ENCODE measurements at places on chromosomes 11 and 22.

- no peak for DNase-seq
Measured at GRCh38 chr11:332651-333480, 12.2 kb upstream of the IFITM3 start.

- no peak for DNase-seq
Measured at GRCh38 chr11:77101043-77101537, 1.6 kb upstream of the OMP start.

GRCh38 chr11:47768101-47768612 is 1.0 kb upstream of the FNBP4 start:
- DNase-seq: peak; percentile 36

DNA sequence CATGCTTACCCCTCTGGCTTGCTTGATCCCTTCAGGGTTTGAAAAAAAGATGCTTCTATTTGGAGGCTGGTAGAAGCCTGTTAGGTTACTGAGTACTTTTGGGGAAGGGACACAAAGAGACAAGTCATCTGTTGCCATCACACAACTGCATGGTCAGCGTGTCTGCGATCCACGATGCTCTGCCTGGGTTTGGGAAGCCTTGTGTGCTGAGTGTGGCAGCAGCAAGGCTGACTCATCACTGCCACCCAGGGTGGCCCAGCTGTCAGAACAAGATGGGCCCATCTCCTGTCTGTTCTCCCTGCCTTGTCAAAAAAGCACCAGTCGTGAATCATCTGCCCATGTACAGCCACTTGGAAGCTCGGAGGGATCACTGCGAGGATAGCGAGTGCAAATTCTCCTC is 26.2 kb downstream of the UBASH3B start:
- no peak for DNase-seq

DNA sequence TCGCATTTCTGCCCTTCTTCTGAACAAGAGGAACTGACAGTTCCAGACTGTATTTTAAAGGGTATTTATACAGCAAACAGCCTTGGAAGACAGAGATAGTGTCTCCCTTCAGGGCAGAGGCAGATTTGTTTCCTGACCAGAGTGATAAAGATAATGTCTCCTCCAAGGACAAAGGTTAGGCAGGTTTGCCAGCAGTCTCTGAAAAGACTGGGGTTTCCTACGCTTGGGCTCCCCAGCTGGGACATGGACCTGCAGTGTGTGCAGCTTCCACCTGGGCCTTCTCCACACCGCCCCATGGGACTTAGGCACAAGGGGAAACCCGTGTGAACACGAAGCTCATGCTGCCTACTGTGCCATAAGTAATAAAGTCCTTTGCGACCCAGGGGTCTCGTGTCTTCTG is 42.1 kb downstream of the RPL27A start:
- no peak for DNase-seq

DNA sequence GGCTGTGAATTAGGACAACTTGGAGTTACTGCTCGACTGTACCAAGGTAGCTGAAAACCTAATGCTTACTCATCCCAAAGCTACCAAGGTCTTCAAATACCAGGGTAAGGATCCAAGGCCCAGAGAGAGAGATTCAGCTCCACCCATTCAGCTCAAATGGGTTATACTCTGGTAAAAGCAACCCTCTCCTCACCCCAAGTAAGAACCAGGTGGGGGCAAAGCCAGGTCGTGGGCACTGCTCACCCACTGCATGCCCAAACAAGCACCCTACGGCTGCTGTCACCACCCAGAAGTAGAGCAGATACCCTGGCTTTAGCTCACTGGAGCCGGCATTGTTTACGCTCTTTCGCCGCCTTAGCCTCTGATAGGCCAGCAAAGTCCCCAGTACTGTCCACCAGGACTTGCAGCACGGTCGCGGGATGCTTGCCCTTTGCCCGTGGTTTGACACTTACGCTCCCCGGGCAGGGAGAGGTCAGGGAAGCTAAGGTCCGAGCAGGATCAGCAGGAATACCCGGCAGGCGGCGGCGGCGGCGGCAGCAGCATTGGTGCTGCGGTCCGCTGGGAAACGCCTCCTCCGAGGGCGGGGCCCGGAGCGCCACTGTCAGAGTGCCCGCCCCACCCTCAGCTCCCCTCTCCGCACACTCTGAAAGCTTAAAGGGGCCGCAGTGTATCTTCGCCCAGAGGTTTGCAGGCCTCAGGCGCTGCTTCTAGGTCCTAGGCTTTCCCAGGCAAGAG is 19.6 kb downstream of the CKAP5 start:
- DNase-seq: peak; percentile 70

DNA sequence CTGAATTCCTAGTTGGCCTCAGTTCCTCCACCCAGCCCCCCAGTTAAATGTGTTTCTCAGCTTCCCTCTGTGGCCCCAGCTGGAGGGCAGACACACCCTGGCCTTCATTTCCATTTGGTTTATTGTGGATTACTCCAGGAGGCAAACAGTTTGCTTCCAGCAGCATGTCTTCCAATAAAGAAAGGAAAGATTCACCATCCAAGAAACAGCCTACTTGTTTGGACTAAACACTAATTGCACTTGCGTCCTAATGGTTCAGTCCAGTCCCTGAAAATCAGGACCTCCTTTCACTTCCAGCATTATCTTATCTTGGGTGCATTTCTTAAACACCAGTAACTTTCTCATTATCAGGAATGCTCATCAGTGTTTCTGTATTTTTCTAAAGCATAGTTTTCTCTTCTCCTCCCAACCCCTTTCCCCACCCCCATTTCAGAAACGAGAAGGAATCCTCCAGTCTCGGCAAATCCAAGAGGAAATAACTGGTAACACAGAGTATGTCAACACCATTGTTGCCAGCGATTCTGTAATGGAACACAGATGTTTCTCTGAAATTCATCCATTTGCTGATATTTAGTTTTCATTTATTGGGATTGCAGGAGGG is 130.9 kb downstream of the PARVA start:
- no peak for DNase-seq

- no peak for DNase-seq
Measured at GRCh38 chr22:18114495-18114894, 3.9 kb downstream of the TUBA8 start.

GRCh38 chr22:39908737-39909136 is 7.9 kb downstream of the GRAP2 start:
- DNase-seq: peak; percentile 53

DNA sequence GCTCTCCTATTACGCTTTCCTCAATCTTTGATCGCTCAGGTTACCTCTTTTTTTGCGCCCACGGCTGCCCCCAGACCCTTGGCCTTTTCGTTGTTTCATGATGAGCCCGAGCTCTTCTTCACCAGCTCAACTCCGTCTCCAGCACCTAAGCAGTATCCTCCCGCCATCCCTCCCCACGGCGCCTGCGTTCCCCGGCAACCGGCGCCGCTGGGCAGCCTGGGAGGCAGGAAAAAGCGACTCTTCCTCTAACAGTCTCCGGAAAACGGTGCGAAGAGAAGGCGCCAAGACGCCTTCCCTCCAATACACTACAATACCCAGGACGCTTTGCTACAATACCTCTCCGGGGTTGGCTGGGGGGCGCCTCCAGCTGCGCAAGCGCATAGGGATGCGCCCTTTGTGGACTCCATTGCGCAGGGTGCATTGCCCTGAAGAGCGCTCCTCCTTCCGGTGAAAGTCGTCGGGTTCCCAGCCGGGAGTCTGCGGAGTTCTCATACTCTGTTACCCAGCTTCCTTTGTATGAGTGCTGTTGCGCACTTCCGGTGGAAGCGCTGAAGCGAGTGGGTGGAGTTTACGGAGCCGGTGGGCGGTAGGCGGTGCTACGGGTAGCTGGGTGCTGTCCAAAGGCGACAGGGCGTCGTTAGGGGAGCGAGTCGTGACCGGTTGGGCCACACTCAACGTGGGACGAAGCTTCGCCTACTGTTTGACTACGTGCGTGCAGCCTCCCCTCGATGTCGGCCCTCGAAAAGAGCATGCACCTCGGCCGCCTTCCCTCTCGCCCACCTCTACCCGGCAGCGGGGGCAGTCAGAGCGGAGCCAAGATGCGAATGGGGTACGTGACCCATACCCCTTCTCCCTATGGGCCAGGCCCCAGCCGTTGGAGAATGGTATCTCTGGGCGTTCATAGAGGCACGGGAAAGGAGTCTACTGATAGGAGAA is at the start of the genes C2CD3 and PPME1:
Gene C2CD3 (minus strand): TSS at position 309 of the 936 bp plus-strand sequence. CDS start 210 bp downstream, at position 99.
Gene PPME1 (plus strand): TSS at position 596 of the 936 bp plus-strand sequence. CDS start 133 bp downstream, at position 729.
- DNase-seq: peak; percentile 98

DNA sequence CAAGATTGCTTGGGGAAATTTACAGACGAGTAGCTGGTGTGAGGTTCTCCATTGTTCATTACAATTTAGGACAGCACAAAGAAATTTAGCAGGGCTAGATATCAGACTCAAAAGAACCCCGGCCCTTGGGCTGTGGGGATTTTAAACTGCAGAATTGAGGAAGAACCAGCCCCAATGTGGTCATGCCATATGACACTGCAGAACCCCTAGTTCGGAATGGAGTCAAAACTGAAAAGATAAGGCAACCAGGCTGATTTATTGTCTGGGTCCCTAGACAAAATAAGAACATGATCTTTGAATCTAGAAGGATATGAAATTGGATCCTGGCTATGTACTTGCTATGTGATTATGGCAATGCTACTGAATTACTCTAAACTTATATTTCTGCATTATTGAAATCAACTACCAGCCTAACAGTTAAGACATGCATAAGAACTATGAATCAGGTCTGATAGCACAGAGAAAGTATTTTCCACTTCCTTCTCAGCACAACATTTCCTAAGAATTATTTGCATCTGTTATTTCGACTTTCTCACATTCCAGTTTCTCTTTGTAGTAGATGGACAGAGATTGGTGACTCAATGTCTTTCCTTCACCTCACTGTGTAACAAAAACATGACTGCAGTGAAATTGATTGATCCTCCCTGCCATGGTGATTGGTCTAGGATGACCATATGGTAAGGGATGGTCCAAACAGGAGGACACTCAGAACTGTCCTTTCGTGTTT is 13.2 kb downstream of the MMP3 start:
- DNase-seq: no peak

DNA sequence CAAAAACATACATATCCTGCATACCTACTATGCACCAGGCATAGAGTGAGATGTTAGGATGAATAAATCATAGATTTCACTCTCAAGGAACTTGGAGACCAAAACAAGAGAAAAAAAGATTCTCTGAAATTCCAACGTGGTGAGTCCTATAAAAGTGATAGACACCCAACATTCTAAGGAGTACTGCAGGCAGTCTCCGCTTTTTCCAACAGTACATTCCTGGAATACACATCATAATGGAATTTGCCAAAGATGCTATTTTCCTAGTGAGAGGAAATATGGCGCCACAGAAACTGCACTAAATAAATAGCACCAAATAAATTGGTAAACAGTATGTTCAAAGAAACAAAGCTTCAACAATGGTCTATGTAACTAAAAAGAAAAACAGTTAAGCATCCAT is 6.0 kb downstream of the TMEM123 start:
- DNase-seq: no peak

GRCh38 chr11:29306527-29306926 is 710.3 kb downstream of the KCNA4 start:
- DNase-seq: no peak

- DNase-seq: no peak
Measured at GRCh38 chr11:116958246-116958645, 120.8 kb upstream of the APOA1 start.

GRCh38 chr11:116822575-116822974 is 529 bp downstream of the APOA4 start:
- no peak for DNase-seq

GRCh38 chr11:80028998-80029397 is 588.2 kb upstream of the TENM4 start:
- DNase-seq: no peak

- no peak for DNase-seq
Measured at GRCh38 chr22:45843031-45843430, 133.9 kb downstream of the WNT7B start.

GRCh38 chr11:16942342-16942741 is 71.9 kb downstream of the PLEKHA7 start:
- DNase-seq: no peak

GRCh38 chr22:48238966-48239365 is 1476.5 kb downstream of the TBC1D22A start:
- DNase-seq: no peak

DNA sequence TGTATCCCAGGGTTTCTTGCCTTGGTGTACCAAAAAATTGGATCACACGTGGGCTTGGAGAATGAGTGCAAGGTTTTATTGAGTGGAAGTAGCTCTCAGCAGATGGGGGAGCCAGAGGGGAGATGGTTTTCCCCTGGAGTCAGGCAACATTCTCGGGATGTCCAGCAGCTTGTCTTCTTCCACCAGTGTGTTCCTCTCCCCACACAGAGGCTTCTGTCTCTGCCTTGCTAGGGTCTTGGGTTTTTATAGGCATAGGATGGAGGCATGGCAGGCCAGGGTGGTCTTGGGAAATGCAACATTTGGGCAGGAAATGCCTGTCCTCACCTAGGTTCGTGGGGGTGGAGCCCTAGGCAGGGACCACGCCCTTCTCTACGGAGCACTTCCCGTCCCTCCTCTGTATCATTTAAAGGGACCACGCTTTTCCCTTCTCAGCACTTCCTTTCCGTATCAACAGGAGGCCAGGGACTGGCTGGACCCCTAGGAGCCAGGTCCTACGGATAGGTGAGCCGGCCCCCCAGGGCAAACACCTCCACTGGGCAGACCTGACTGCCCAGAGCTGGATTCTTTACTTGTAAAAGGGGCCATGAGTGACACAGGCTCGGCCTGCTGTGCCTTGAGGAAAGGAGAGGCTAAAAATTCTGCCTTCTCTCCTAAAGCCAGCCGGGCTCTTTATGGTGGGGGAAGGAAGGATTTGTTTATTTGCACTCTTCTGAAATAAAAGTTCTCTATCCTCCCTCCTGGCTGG is 55.3 kb upstream of the CCDC188 start:
- peak; percentile 76 for DNase-seq

DNA sequence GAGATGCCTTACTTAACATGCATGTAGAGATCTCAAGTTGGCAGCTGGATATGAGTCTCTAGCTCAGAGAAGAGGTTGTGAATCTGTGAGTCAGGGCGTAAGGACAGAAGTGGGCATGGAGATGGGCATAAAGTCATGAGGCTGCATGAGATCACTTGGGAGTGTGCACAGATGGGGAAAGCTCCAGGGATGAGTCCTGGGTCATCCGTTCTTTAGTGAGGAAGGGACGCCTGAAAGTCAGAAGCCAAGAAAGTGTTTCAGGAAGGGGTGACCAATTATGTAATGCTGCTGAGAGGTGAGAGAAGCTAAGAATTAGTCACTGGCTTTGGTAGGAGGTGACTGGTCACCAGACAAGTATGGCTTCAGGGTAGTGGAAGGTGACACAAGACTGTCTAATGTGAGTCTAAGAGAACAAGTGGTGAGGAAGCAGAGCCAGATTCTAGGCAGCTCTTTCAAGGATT is 6.7 kb downstream of the ACP2 start:
- no peak for DNase-seq

DNA sequence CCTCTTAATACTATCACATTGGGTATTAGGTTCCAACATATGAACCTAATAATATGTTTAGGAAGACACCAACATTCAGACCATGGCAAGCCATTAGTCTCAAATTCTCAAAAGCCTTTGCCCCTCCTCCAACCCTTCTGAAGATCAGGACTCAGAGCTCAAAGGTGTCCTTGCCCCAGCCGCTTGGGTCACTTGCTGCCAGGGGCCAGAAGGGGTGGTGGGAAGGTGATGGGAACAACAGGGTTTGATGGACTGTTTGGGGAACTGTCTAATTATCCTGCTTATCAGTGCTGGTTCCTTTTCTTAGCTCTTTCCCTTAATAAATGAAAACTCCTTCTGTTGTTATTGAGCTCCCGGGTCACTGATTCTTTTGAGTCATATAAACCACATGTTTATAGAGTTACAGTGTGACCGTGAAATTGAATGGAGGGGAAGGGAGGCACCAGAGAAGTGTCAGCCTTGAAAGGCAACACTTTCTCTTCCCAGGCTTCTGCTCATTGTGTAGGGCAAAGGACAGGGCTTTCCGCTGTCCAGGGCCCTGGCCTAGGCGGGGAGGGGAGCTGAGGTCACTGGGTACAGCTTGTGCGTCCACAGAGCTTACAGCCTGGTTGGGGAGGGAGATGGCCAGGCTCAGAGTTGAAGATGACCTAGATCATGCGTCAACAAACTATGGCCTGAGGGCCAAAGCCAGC is 105.1 kb downstream of the FBXO7 start:
- no peak for DNase-seq
